Stimulated activated CD4-positive, alpha-beta T cell treated with anti-CD3 and anti-CD28 coated beads, Interleukin-12 subunit alpha, Interleukin-12 subunit beta, amount 100 ng/mL, for 24 hours (primary cell): ENCODE measurements at places on chromosomes 11 and 22.

- DNase-seq = no peak
These were observed 46.3 kb upstream of the SEZ6L start for GRCh38 chr22:26122920-26123468.

- no peak for DNase-seq
These were observed 117.8 kb downstream of the SERGEF start for GRCh38 chr11:17894929-17895658.

DNA sequence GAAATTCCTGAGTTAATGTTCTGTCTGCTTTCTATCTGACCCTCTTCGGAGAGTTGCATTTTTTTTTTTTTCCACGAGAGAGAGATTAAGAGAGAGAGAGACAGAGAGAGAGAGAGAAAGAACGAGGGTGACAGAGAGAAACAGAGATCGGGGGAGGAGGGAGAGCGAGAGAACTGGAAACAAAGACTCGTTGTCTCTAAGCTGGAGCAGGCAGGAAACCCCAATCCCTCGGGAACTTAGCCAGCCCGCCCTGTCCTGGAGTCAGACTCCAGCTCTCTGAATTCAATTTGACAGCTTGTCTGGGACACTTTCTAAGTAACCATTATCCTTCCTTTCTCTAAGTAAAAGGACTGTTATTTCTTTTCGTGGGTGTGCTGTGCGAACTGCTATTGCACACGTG lies 76.9 kb downstream of the KCNJ1 start:
- no peak for DNase-seq

DNA sequence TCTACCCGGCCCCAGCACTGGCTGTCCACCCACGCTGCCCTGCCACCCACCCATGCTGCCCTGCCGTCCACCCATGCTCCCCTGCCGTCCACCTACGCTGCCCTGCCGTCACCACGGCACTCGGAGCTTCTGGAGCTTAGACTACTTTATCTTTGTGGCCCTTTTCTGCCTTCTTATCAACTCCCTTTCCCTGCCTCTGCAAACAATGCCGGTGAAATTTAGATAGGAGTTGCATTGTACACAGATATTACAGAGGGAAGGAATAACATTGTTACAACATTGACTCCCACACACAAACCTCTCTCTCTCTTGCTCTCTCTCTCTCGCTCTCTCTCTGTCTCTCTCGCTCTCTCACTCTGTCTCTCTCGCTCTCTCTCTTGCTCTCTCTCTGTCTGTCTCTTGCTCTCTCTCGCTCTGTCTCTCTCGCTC lies 33.7 kb upstream of the BRSK2 start:
- DNase-seq = no peak

GRCh38 chr11:127898422-127899365 lies 688.7 kb downstream of the ETS1 start:
- no peak for DNase-seq

- no peak for DNase-seq
These were observed 109.3 kb downstream of the ST3GAL4 start for GRCh38 chr11:126464796-126465195.

DNA sequence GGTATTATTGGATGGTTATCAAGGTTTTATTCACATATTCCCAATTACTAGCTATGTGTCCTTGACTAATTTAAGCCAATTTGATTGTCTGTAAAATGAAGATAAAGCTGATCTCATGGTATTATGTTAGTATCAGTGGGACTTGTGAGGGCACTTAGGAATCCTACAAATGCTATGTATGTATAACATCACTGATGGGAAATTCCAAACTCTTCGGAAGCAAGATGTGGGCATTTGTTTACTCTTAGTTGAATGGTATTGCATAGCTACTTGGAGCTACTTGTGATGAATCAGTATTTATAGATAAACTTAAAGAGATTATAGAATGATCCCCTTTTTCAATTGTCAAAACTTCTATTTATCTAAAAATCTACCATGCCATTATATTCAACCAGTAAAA lies 239.9 kb downstream of the CNTN5 start:
- no peak for DNase-seq

DNA sequence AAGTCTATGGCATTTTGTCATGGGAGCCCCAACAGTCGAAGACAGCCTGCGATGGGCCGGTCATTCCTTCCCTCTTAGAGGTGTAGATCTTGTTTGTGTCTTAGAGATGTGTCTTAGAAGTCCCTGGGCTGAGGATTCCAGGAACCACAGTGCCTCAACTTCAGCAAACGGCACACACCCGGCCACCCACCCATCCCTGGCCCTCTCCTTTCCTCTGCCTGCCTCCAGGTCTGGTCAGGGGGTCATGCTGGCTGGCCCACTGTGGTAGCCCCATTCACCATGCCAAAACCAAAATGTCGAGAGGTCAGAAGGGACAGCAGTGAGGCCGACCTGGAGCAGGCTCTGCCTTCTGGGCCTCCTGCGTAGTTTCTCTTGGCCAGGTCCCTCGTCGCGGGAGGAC lies 857.9 kb downstream of the TBC1D22A start:
- no peak for DNase-seq

DNA sequence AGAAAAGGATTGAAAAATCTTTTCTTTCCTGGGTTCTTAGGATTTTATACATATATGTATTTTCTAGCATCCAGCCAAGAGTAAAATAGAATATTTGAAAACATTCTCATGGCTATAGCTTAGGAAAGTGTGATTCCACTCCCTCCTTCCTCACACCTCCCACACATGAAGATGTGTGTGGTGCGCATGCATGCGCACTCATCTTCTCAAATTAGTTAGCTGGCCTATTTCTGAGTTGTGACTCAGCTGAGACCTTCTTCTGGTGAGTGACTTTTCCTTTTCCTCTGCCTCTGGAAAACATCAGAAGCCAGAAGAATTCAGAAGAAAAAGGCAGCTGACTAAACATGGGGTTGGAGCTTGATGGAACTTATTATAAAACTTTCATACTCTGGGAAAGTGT lies 149.8 kb downstream of the OR4C45 start:
- no peak for DNase-seq

GRCh38 chr22:30284172-30284571 lies 5.1 kb downstream of the CASTOR1 start:
- DNase-seq = no peak

GRCh38 chr11:113103932-113104690 lies 142.9 kb downstream of the NCAM1 start:
- no peak for DNase-seq

DNA sequence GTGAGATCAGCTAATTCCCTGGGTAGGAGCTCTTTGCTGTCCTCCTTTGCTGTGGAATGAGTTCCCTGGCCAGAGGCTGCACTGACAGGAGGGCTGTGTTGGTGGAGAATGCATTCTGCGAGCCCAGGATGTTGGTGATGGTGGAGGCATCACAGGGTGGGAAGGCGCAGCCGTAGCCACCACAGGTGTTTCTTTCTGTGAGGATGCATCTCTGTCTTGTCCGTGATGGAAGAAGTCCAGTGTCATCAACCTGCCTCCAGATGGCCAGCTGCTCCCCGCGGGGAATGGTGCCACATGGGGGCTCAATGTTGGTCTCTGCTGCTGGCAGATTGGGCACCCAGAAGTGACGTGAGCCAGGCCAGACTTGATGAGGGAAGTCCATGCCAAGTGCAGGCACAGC lies 972.1 kb downstream of the TBC1D22A start:
- no peak for DNase-seq

GRCh38 chr11:123230346-123230745 lies 35.3 kb upstream of the CLMP start:
- no peak for DNase-seq

GRCh38 chr22:30268331-30268730 lies 1.7 kb upstream of the OSM start:
- DNase-seq = no peak

- DNase-seq = no peak
These were observed 17.0 kb downstream of the MMP10 start for GRCh38 chr11:102763440-102763839.

DNA sequence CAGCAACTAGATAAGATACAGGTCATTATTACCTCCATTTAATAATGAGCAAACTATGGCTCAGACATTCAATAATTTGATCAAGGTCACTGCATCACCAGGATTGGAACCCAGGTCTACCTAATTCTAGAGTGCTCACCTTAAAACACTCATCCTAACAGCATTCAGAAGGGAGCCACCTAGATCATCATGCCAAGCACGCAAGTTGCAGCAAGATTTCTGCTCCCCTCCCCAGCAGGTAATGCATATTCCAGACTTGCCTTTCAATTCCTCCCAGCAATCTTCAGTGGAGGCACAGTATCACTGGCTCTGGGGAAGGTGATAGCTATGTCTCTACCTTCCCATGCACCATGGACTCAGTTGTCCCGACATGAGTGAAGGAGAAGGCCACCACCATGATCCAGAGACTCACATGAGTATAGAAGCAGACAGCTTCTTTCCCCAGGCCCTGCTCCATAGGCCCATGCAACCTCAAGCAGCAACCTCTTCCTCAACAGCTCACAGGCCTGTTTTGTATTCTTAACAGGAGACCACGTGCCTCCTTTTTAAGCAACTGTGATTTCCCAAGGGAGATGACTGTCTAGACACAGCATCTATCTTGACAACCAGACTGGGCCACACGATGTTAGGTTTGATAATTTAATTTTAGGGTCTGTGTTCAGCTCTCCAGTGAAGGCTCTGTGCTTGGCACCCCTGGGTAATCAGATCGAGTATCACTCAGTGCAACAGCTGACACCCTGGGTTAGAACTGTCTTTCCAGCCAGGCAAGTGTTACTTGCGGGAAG lies 36.4 kb downstream of the RAB30 start:
- DNase-seq = no peak

DNA sequence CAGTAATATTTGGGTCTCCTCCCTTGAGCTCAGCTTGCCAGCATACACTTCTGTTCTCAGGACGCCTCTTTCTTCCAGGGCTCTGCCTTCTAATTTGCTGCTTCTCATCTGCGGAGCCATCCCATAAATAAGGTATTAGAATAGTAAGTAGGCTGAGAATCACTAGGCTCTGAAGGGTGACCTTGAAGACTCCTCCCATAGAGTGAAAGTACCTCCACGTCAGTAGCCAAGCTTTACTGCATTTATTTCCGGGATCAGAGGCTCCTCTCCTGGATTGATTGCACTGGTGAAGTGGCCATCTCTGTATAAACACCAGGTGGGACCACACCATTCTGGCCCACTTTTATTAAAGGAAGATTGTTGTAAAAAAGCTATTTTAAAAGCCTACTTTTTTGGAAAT lies 315.5 kb downstream of the FAT3 start:
- no peak for DNase-seq
